ENCODE measurements at places on chromosomes 2 and 18.

DNA sequence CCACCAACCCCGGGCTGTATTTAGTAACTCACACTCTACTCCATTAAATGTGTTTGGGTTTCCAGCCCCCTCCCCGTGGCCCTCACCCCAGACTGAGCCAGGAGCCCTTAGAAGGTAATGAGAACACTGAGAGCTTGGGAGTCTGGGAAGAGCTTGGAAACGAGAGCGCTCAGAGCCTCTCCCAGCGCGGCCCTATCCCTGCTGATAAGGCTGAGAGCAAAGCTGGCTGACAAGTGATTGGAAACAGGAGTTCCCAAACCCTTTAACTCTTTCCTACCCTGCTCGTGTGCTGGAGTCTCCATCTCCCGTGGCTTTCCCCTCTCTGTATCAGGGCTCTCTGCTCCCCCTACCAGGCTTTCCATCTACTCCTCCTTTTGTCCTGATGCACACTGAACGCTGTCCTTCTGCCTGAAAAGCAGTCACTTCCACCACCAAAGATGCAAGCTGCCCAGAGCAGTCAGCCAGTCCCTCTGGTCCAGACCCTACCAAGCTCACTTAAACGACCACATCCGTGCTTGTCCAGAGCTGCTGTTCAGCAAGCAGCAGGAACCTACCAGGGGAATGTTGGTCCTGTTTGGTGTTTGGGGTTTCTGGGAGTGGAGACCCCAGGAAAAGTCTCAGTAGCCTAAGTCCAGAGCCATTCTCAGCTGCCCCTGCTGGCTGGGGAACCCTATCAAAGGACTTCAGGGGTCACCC is 100.0 kb upstream of the PKDCC start:
- no peak overlapping the region for H3K4me3 ChIP-seq
- no peak for DNase-seq
- peaks cover 32% of the 10 kb centered on the region for H3K4me1 ChIP-seq
- no peaks in the 10 kb centered on the region for H3K36me3 ChIP-seq

DNA sequence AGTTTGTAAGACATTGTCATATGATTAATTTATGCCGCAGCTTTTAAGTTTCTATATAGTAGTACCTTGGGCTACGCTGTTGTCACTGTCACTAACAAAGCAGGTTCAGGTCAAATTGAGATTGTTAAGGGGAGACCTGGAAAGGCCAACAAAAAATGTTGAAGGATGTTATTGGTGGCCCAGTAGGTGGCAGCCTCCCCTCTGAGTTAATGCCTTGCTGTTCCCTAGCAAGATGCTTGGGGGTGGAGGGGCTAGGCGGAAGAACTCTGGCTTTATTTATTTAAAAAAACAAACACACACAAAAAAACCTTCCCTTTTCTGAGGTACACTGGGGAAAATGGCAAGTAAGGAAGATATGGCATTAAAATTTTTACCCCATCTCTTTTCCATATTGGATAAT is 128.3 kb upstream of the ATP5MC3 start:
- H3K36me3 ChIP-seq: no peaks in the 10 kb centered on the region
- H3K27me3 ChIP-seq: no peaks in the 10 kb centered on the region
- no peak overlapping the region for H3K4me3 ChIP-seq
- H3K4me1 ChIP-seq: no peaks in the 10 kb centered on the region

DNA sequence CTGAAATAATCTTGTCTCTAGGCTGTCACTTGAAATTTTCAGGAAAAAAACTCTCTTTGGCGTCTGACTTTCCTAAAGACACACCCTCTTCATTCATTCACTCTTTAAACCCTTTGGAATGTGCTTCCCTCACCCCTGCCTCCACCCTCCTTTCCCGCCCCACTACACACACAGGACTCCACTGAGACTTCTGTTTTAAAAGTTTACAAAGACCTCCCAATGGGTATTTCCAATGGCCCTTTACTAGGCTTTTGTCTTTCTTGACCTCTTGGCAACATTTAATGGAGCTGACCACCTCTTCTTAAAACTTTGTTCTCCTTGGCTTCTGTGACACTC is 96.1 kb downstream of the RBMS1 start:
- no peak overlapping the region for H3K4me3 ChIP-seq
- H3K27ac ChIP-seq: no peak overlapping the region

GRCh38 chr2:133732982-133733900 is 165.0 kb upstream of the NCKAP5 start:
- no peaks in the 10 kb centered on the region for H3K27me3 ChIP-seq
- peaks cover 4% of the 10 kb centered on the region for H3K4me1 ChIP-seq
- no peaks in the 10 kb centered on the region for H3K36me3 ChIP-seq
- no peak for DNase-seq
- H3K4me3 ChIP-seq: no peak overlapping the region
- no peak overlapping the region for H3K27ac ChIP-seq

DNA sequence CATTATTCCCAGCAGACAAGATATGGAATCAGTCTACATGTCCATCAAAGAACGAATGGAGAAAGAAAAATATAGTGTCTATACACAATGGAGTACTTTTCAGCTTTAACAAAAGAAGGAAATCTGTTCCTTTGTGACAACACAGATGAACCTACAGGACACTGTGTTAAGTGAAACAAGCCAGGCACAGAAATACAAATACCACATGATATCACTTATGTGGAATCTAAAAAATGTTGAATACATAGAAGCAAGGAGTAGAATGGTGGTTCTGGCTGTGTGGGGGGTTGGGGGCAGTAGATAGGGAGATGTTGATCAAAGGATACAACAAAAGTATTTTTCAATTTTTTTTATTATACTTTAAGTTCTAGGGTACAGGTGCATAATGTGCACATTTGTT is 347.7 kb upstream of the MAP2 start:
- no peaks in the 10 kb centered on the region for H3K36me3 ChIP-seq
- H3K27ac ChIP-seq: no peak overlapping the region
- no peak overlapping the region for H3K4me3 ChIP-seq
- no peaks in the 10 kb centered on the region for H3K27me3 ChIP-seq
- DNase-seq: no peak
- H3K4me1 ChIP-seq: no peaks in the 10 kb centered on the region

DNA sequence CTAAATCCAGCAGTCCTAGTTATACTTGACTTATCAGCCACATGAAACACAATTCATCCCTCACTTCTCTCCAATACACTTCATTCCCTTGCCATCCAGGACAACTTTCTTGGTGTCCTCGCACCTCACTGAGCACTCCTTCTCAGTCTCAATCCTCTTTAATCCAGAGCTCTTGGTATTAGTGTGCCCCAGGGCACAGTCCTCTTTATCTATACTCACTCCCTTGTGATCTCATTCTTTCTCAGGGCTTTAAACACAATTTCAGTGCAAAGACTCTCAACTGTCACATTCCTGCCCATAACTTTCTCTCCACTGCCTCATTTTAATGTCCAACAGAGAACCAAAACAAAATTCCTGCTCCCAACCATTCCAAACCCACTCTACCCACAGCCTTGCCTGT is 60.8 kb upstream of the SPOPL start:
- no peak overlapping the region for H3K27ac ChIP-seq
- H3K4me1 ChIP-seq: no peaks in the 10 kb centered on the region

DNA sequence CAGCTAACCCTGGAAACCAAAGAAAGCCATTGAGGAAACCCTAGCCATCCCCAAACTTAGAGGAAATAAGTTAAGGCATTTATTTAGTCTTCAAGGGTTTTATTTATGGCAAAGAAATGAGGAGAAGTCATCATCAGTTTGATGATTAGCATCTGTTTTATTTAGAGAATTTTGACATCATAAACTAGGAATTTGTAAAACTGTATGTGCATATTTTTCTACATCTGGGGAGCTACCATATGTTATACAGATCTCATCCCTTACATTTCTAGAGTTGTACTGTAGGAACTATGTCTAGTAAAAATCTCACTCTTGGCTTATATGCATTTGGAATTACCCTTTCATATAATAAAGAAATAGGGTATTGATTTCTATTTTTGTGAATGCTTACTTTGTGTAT is 48.7 kb downstream of the FMNL2 start:
- peaks cover 13% of the 10 kb centered on the region for H3K4me1 ChIP-seq
- no peaks in the 10 kb centered on the region for H3K27me3 ChIP-seq
- no peaks in the 10 kb centered on the region for H3K36me3 ChIP-seq
- no peak overlapping the region for H3K27ac ChIP-seq
- no peak overlapping the region for H3K4me3 ChIP-seq

DNA sequence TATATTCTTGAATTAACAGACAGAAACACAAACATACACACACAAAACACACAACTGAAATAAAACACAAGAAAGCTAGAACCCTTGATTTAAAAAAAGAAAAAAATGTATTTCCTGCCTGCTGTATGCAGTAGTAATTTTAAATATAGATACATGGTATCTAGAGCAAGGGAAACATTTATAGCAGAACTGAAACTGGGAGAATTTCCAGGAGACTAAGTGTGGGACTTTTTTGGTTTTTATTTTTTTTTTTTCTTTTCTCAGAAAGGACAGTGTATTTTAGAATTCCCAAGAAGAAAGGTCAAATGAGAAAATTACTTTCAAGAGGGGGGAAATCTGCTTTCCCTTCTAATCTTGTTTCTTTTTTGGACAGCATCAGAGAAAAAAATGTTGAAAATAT is 558.9 kb upstream of the PKDCC start:
- no peaks in the 10 kb centered on the region for H3K4me1 ChIP-seq
- H3K27ac ChIP-seq: no peak overlapping the region
- H3K36me3 ChIP-seq: no peaks in the 10 kb centered on the region
- no peak for DNase-seq
- H3K27me3 ChIP-seq: no peaks in the 10 kb centered on the region
- H3K4me3 ChIP-seq: no peak overlapping the region

DNA sequence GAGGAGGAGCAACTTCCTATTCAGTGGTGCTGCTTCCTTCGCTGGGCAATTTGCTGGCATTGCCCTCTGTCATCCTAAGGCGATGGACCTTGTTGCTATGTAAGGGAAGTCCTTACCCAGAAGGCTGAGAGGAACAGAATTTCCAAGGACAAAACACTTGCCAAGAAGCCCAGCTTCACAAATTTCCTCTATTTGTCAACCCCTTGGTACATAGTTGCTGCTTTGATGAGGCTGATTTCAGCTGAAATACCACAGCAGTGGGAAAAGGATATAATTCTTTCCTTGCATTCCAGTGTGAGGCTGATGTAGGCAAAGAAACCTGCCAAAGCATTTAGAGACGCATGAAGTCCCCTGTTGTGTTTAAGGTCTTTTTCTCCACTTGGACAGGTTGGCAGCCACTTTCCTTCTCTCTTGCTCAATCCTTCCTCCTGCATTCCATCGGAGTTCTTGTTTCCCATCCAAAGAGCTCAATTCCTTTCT is 16.4 kb upstream of the ST3GAL5 start:
- H3K4me1 ChIP-seq: no peaks in the 10 kb centered on the region
- no peaks in the 10 kb centered on the region for H3K36me3 ChIP-seq
- H3K27ac ChIP-seq: peak overlapping the region; percentile 23
- peaks cover 15% of the 10 kb centered on the region for H3K27me3 ChIP-seq

DNA sequence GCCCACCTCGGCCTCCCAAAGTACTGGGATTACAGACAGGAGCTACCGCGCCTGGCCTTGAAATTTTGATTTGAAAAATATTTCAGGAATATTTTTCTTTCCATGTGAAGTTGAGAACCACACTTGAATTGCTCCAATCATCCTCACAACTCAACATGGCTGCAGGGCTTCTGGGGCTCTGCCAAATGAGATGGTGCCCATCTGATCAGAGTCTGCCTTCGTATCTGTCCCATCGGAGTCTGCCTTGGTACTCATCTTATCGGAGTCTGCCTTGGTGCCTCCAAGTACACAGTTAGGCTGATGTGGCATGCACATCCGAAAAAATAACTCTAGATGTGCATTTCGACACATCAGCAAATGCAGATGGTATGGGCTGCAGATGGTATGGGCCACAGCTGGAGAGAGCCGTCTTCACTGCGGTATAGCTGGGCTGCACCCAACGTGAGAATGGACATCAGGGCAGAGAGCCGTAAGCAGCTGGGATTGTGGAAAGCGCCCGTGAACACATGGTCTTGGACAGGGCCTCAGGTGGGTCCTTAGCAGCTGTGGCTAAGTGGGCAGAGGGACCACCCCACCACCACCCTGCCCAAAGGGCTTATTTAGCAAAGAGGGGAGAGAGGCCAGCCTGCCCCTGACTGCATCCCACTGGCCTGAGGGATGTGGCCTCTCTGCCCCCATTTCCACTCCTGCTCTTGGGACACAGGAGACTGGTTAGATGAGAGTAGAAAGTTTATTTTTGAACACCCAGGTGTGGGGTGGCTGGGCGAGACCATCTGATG is 52.1 kb upstream of the RBM44 start:
- peaks cover 35% of the 10 kb centered on the region for H3K36me3 ChIP-seq
- H3K27ac ChIP-seq: no peak overlapping the region
- no peak overlapping the region for H3K4me3 ChIP-seq
- no peak for DNase-seq
- no peaks in the 10 kb centered on the region for H3K27me3 ChIP-seq

- peak; percentile 9 for DNase-seq
- H3K27ac ChIP-seq: no peak overlapping the region
- H3K4me3 ChIP-seq: no peak overlapping the region
Measured at GRCh38 chr2:52613064-52613463, 1154.5 kb upstream of the CHAC2 start.

DNA sequence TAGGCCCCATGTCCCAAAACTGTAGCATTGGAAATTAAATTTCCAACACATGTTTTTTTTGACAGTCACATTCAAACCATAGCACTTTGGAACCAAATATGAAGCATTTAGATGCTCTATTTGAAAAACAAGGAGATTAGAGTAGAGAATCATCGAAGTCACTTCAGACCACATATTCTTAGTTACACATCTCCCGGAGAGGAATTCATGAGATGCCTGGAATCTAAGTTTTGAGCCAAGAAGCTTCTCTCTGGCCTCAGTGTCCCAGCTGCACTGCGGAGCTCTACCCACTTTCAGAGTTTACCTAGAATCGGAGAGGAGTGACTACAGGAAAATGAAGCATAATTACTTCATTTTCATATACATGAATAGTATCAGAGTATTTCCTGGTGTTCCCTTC is 385.9 kb downstream of the TNS1 start:
- no peaks in the 10 kb centered on the region for H3K27me3 ChIP-seq
- no peaks in the 10 kb centered on the region for H3K36me3 ChIP-seq
- H3K4me3 ChIP-seq: no peak overlapping the region
- H3K4me1 ChIP-seq: peaks cover 2% of the 10 kb centered on the region

- H3K27ac ChIP-seq: no peak overlapping the region
- H3K27me3 ChIP-seq: no peaks in the 10 kb centered on the region
- H3K4me1 ChIP-seq: no peaks in the 10 kb centered on the region
- DNase-seq: no peak
- no peaks in the 10 kb centered on the region for H3K36me3 ChIP-seq
Measured at GRCh38 chr2:188243381-188243780, 48.3 kb upstream of the GULP1 start.

All from neuronal stem cell (in vitro differentiated cells).